ENCODE measurements at places on chromosomes 5 and 9.

DNA sequence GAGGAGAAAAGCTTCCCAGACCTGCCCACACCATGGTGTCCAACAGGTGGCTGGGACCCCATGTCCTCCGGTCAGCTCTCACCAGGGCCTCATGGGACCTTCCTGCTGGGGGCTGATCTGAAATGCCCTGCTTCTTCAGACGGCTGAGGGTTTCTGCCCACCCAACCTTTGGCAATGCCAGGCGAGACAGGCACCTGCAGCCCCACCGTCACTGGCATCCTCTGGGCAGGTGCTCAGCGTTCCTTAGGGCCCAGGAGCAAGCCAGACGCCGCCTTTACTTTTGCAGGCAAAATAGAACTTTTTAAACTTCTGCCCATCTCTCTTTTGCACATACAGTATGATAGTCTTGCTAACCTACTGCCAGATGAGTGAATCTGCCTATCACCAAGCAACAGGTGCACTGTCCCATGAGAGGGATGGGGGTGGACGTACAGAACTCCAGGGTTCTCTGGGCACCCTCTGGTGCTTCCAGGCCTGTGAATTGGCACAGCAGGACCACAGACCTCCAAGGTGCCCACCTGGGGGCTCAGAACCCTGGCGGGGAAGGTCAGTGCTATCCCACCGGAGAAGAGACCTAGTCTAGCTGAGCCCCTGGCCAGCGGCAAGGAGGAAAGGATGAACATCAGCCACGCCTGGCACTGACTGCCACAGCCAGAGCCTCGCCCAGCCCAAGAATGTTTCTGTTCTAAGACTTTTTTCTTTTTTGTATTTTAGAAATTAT lies 7.5 kb downstream of the OBP2B start:
- DNase-seq = no peak

DNA sequence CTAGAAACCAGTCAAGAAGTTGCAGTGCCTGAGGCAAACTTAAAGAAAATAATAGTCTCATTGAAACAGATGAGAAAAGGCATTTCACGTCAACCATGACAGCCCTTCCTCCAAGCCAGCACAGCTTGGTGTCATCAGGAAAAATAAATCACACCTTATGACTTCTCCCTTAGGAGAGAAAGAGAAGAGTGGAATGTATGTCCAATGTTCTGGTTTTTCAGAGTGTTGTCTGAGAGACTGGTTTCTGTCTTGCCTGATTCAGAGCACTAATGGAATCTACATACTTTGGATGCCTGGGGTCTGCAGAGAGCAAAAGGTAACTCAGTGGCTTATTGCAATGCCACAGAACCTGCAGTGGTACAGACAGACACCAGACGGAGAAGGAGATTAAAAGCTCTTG lies 105.5 kb upstream of the PDE4D start:
- no peak for DNase-seq

GRCh38 chr5:88740604-88741185 lies 142.3 kb downstream of the MEF2C start:
- DNase-seq = no peak

DNA sequence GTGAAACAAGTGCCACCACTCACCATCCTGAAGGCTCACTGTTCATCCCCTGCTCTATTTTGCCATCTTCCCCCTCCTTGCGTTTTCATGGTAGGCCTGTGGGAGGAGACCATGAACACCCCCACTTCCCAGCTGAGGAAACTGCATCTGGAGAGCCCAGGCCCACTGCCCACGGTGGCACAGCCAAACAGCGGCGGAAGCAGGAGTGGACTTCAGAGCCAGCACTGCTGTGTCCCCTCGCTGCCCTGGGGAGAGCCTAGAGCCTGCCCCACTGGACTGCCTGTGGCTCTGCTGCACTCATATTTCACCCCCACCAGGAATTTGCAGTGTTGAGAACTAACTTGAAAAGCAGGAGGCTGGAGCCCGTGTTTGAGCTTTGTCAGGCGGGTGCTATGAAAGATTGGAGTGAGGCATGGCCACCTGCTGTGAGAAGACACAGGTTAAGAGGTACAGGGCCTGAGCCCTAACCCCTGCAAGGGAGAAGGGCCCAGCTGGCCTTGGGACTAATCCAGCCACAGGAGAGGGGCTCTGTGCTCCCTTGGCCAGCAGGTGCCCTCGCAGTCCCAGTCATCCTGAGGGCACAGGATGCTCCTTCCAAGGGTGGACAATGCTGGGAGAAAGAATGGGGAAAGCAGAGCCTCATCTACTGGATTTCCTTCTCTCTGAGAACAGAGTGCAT lies 79.0 kb downstream of the MACROH2A1 start:
- DNase-seq = no peak

DNA sequence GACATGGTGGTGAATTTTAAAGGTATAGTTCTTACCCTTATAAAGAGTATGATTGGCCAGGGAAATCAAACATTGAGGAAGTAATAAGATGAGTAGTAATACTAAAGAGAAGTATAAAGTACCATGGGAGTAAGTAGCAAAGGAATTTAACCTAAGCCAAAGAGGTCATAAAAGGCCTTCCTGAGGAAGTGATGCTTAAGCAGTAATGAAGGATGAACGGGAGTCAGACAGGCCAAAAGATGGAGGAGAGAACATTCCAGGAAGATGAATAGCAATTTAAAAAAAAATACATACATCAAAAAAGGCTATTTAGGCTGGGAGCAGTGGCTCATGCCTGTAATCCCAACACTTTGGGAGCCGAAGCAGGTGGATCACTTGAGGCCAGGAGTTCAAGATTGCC lies 29.0 kb downstream of the KLHL3 start:
- no peak for DNase-seq

DNA sequence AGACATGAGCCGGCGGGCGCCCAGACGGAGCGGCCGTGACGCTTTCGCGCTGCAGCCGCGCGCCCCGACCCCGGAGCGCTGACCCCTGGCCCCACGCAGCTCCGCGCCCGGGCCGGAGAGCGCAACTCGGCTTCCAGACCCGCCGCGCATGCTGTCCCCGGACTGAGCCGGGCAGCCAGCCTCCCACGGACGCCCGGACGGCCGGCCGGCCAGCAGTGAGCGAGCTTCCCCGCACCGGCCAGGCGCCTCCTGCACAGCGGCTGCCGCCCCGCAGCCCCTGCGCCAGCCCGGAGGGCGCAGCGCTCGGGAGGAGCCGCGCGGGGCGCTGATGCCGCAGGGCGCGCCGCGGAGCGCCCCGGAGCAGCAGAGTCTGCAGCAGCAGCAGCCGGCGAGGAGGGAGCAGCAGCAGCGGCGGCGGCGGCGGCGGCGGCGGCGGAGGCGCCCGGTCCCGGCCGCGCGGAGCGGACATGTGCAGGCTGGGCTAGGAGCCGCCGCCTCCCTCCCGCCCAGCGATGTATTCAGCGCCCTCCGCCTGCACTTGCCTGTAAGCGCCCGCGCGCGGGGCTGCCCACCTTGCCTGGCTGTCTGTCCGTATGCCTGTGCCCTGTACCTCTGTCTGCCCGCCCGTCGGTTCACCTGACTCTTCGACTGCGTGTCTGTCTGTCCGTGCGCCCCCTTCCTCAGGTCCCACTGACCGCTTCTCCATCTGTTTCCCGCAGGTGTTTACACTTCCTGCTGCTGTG lies 412 bp downstream of the FGF18 start:
- peak; percentile 36 for DNase-seq

GRCh38 chr5:133610489-133611356 lies 1.6 kb downstream of the FSTL4 start:
- peak; percentile 71 for DNase-seq

GRCh38 chr9:75238311-75238976 lies 150.1 kb downstream of the OSTF1 start:
- peak; percentile 69 for DNase-seq

- DNase-seq = no peak
These were observed 2.1 kb downstream of the KIF12 start for GRCh38 chr9:114096866-114097612.

DNA sequence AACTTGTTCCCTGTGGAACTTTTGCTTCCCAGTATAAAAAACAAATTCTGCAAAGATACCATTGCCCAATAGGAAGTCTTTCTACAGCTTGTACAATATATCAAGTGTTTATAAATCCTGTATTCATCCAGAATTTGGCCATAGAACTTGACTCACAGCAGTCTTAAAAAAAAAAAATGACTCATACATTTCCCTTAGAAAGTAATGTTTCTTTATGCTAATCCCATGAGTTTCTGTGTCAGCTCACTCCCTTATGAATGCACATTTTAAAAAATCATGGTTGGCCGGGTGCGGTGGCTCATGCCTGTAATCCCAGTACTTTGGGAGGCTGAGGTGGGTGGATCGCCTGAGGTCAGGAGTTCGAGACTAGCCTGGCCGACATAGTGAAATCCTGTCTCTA lies 89.3 kb upstream of the DMRT1 start:
- no peak for DNase-seq

- DNase-seq = no peak
These were observed 68.3 kb downstream of the ERP44 start for GRCh38 chr9:100030548-100030947.

- no peak for DNase-seq
These were observed 295.9 kb upstream of the ZNF608 start for GRCh38 chr5:125042261-125042890.

DNA sequence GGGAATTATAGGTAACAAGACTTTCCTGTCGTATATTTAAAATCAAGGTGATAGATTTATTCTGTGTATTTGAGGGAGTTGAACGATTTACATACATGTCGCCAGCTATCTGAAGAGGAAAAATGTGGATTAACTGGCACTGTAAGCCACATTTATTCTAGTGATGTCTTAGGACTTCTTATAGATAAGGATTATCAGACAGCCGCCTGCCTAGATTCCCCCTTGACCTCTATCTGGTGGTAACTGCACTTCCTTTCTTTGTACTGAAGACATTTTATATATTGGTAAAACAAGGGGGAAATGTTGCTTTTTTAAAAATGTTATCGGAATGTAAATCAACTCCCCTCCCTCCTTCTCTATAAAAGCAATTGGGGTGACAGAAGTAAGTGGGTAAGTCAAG lies 39.3 kb upstream of the F2RL2 start:
- DNase-seq = no peak

DNA sequence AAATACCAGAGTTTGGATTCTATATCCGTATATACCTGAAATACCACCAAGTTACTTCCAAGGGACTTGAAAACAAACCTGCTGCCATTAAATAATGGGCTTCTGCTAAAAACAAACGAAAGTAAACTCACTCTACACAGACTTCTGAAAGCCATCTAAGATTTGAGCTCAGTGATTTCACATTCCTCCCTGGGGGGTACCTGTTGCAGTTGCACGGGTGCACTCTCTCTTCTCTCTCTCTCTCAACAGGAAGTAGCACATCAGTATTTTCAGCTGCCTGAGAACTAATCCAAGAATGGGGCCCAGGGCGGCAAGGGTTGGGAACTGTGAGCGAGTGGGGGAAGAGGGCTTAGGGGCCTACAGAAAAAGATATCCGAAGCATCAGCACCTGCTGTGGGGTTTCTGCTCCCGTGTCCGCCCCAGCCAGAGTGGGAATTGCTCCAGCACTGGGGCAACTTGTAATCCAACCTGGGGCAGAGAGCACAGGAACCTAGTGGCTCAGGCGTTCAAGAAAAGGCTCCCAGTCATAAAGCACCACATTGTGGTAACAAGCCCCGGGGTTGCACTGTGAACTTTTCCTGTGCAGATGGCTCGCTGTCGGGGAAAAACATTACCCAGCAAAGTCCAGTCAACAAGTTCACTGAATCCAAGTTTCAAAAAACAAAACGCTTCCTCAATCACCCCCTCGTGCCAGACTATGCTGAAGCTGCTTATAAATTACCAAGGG lies 99.8 kb downstream of the EFNA5 start:
- no peak for DNase-seq

DNA sequence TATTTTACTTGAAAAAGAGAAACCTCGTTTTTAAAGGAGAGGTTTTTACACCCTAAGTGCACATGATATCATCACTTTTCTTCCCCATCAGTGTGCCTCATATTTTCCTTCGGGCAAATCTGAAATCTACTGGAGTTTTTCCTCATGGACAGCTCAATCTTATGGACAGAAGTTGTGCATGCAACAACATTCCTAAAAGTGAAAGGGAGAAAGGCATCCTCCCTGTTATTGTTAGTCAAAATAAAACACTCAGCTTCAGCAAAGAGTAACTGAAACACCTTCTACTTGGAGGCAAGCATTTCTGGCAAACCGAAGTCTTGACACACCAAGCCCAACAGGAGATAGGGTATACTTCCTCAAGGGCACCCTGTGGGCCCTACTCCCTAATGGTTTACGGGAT lies 217.9 kb downstream of the BNC2 start:
- no peak for DNase-seq

DNA sequence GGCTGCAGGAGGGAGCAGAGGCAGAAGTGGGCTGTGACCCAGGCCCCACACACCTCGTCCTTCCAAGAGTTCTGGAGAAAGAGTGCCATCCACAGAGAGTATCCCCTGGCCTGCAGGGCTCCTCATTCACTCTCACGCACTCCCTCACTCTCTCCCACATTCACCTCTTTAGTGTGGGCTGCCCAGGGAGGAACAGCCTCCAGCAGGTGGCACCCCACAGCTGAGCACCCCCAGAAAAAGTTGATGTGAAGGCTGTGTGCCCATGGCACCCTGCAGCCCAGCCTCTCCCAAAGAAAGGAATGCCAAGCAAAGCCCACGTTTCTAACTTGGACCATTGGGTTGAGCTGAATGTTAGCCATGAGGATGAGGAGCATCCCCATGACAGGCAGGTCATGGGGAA lies 4.5 kb upstream of the SHC3 start:
- DNase-seq = no peak

DNA sequence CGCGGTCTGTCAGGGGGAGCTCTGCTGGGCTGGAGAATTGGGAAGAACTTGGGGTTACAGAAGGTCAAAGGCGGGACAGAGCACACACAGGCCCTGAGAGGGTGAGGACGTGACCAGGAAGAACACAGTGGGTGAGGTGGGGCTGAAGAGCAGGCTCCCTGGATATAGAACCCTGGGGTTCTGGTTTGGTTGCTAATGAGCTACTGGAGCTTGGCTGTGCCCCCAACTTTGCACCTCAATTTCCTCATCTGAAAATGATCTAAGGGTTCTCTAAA lies 83.8 kb downstream of the PRRT1B start:
- no peak for DNase-seq

All from COR-L47 (cell line).